Right ventricle myocardium inferior (tissue), 1 donor: ENCODE measurements at places on chromosomes 7 and 10. TPM values are rescaled to one million over a fixed set of nuclear protein-coding genes. Genes with fewer than 3 reads are reported as not detected.

The PDE6C gene
- total RNA-seq = not detected

GRCh38 chr7:5679048-5679812 lies 102.2 kb downstream of the RNF216 start:
- DNase-seq = no peak

DNA sequence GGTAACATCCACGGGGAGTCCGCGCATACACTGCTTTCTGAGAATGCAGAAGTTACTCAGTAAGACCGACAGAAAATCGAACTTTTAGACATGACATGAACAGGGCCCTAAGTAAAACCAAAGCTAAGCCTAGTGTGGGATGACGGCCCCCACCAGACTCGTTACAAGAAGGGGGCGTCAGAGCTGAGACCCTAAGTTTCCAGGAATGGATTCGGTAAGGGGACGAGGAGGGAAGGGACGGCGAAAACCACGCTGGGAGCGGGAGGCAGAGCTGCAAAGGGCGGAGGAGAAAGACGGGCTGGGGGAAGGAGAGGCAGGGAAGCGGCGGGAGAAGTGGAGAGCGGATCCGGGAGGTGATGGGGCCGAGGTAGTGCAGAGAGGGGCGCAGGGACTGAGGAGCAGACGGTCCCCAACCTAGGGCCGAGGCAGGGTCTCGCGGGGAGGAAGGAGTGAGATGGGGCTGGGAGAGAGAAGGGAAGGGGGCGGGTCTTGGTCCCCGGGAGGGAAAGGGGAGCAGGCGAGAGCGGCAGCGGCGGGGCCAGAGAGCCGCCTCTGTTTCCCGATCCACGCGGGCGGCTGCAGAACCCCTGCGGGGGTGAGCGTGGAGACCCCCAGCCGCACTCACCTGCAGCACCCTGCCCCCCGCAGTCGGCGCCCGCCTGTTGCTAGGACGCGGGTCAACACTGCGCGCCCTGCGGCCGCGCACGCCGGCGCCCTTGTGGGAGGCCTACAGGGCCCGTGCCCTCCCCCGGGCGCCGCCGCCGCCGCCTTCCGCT lies 513 bp downstream of the ODAD2 start:
- DNase-seq = no peak

The AOAH gene
- 1.9 TPM for total RNA-seq

GRCh38 chr10:16996530-16996964 lies 133.1 kb downstream of the CUBN start:
- DNase-seq = no peak

DNA sequence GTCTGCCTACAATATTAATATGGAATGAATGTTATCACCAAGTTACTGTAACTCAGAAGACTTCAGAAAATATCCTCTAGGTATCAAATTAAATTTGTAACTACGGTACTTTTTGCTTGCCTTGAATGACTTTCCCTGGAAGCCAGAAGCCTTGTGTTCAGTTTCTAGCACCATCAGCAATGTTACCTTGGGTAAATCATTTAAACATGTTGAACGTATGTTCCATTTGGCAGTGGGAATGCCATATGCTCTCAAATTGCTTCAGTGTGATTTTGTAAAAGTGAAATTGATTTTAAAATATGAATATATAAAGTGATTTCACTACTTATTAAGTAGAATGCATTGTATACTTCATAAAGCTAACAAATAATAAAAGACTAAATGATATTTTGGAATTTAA lies 11.2 kb downstream of the RPA3 start:
- no peak for DNase-seq

DNA sequence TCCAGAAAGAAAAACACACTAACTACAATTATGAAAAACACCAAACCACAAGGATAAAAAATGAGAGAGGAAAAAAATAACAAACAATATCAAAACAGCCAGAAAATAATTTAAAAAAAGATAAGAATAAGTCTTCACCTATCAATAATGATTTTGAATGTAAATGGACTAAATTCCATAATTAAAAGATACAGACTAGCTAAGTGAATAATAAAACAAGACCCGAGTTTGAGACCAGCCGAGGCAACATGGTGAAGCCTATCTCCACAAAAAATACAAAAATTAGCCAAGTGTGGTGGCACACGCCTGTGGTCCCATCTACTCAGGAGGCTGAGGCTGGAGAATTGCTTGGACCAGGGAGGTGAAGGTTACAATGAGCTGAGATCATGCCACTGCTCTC lies 131.1 kb downstream of the MTERF1 start:
- DNase-seq = no peak

DNA sequence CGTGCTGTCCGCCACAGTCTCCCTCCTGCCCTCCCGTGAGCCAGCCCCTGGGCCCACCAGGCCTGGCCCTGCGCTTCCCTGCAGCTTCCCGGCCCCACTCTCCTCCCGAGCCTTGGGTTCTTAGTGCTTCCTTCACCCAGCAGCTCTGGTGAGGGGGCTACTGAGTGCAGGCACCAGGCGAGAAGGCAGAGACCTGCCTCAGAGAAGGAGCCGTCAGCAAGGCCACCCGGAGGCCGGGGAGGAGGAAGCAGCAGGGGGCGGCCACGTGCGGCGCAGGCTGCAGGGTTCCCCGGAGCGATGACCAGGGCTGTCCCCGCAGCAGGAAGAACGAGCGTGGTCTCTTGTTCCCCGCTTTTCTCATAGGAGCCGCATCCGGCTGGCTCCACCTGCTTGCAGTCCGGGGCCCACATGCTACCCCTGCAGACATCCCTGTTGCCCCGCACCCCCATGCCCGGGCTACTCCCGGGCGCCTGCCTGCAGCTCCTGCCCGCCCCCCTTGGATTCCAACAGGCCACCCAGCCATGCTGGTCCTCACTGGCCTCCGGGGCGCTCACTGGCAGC lies 20.5 kb downstream of the YKT6 start:
- peak; percentile 34 for DNase-seq

DNA sequence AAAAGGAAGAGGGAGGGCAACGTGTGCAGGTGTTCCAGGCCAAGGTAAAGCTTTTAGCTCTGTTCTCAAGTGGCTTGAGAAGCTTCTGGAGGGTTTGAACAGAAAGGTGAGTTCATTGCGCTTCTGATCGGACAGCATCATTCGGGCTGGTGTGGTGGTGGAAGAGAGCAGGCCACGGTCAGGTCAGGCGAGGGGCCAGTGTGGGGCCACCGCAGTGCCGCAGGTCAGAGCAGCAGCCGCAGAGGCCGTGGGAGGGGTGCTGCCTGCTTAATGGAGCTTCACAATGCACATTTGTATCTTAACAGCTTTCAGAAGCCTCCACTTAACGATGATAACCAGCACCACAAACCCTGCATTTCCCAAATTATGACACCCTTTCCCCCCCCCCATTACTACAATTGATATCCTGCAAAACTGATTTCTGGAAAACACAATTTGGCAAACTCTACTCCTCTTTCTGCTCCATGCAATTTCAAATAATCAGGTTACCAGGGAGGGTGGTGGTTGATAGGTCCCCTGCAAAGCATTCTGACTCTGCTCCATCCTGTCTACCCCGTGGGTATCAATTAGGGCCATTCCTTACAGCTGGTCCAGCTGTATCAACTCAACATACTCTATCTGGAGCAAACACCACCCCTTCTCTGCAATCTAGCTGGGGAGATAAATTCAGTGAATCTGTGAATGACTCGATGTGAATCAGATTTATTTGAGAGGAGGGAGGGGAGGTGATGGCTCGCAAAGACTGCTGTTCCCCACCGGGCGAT lies 162.9 kb downstream of the ACTR3B start:
- no peak for DNase-seq

- no peak for DNase-seq
Measured at GRCh38 chr7:48096273-48096672, 7.2 kb downstream of the UPP1 start.

DNA sequence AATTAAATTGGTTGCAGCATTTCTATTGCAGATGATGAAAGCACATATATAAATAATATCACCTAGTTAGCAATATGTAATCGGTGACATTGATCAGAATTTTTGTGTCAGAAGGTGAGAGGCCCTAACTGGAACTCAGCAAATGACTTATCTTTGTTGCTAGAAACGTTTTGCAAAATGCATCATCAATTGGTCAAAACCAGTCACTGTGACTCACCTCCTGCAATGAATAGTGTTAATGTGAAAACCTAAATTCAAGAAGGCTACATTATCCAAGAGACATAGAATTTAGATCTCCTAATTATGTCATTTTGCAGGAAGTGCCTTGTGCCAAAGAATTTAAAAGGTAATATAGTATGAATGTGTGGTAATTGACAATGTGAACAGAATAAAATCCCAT lies 9.8 kb upstream of the PNLIPRP3 start:
- DNase-seq = no peak

The CRYGN gene
- not detected for total RNA-seq
